ENCODE measurements at places on chromosomes 5 and 9.

- no peak for DNase-seq
Observed at GRCh38 chr5:143442385-143442784, 38.9 kb upstream of the NR3C1 start.

DNA sequence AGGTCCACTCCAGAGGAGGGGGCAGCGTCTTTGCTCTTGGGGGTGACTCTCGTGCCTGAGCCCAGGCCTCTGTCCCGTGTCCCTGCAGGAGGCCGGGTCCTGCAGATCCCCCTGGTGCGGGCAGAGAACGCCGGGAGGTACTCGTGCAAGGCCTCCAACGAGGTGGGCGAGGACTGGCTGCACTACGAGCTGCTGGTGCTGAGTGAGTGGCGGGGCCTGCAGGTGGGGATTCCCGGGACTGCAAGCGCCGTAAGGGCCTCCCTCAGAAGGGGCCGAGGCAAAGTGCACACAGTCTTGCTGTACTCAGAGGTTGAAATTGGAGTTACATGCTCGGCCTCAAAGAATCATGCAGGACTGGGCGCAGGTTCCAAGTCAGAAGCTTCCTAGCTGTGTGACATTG, 62.7 kb upstream of the ASS1 start:
- no peak for DNase-seq

- no peak for DNase-seq
Observed at GRCh38 chr9:98765256-98765655, 31.1 kb downstream of the ANKS6 start.

DNA sequence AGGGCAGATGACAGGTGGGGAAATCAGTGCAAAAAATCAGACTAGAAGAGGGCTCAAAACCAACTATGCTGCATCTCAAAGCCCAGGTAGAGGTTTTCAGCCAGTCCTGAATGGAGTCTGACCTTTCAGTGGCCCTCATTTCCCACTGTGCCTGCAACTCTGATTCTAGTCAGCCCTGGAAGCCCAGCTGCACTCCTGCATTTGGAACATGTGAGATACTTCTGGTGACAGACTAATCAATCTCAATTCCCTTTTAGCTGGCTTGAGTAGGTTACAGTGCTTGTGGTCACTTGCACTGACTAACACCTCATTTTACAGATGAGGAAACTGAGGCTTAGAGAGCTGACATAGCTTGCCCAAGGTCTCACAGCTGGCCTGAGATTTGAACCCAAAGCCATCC, 7.9 kb upstream of the ACSL6 start:
- no peak for DNase-seq

DNA sequence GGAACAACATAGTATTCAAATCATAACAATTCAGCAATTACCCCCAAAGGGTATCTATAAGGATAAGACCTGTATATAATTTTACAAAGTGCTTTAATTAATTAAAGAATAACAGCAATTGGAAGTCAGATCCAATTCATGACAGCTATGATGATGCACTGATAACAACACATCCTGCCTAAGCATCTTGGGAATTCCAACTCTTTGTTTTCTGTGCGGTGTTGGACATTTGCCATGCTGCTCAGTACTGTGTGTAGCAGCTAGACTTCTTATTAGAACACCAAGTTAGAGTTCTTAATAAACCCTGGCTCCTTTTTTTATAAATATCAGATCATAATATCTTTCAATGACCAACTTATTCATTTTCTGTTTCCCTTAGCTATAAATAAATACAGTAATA, 209.0 kb downstream of the SEC61B start:
- no peak for DNase-seq

DNA sequence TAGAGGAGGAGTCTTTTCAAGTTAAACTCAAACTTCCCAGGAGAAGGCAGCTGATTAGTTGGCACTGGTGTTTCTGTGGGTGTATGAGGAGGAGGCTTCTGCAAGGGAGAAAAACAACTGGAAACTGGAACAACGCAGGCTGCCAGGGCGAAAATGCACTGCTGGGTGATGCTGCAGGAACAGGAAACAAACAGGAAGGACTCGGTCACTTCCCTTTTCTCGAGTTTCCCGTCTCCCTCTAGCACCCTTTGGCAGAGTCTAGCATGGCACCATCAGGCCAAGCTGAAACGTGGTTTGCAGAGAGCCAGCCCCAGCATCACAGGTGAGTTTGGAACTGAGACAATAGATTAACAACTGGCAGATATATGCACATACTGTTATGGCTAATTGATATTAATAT, 77.5 kb upstream of the CAST start:
- no peak for DNase-seq

DNA sequence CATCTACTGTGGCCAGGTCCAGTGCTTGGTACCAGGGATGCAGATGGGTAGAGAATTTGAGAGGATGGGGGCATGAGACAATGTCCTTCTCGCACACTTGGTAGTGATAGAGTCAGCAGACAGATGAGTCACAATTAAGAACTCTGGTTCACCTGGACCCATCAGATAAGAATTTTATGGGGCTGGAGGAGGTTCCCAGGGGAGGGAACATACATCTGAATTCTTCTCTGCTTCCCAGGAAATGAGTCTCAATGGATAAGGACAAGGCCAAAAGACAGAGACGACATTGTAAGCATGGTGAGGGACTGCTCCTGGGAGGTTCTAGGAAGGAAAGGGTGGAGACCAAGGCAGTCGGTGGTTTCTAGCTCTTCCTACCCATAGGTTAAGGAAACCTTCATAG, 5.3 kb downstream of the SLC4A9 start:
- no peak for DNase-seq

DNA sequence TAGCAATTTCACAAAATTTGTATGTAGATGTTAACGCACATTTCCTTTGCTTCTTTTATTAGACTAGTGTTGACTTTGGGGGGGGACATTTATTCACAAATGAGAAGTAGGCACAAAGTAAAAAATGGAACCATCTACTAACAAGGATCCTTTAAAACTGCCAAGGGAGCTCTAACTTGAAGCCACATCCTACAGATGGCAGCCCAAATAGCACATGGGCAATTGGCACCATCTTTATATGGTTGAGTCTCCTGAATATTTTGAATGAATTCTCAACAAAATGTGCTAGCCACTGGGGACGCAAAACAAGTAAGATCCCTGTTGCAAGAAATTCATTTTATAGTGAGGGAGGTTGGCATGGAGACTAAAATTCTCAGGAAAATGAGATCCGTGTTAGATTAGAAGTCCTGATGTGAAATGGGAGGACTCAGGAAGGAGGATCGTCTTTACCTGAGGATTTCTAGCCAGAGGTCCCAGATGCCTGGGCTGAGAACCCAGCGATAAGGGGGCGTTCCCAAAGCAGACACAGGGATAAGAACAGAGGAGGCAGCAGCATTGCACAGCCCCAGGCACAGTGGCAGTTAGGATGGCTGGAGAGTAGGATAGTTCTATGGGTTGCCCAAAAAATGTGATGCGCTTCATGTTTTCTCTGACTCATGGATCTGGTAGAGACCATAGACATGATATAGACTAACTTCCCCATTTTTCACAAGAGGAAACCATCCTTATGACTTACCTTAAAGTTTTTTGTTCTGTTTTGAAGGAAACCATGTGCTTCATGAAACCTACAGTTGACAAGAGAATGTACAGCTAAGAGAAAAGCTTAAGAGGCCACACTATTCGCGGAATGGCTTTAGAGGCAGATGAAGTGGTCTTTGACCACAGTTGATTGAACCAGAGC, 37.4 kb downstream of the C9orf152 start:
- no peak for DNase-seq

DNA sequence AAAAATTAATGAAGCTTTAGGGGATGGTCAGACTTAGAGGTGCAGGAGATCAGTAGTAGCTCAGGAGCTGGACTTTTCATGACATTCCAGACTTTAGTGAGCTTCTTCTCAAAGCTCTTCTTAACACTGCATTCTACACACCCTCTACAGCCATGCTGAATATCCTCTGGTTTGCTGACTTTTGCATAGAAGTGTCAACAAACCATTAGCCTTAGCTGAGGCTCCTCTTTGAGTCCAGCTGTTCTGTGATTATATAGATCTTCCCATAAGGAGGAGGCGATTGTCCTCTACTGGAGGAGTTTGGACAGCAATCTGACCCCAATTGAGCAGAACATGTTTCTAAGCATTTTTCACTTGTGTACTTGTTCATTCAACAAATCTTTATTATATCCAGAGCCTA, 75.0 kb upstream of the RUSC2 start:
- DNase-seq = no peak

GRCh38 chr5:76790632-76791290, 28.1 kb upstream of the F2RL1 start:
- no peak for DNase-seq

DNA sequence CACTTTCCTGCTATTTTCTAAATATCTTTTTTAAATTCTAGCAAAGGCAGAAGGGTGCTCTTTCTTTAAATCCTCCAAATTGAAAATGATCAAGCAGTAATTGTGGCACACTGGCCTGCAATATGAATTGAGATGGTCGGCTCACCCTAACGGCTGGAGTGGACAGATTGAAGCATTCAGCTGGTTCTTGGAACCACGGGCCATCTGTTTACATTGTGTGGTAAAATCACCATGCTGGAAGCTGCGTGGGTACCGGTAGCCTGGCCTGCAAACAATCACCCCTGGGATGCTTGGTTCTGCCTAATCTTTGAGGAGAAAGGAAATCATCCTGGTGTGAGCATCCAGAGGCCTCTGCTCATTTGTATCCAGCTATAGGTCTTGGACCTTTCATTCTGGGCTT, 289.3 kb downstream of the ZNF608 start:
- no peak for DNase-seq

GRCh38 chr5:156686380-156686779, 163.7 kb upstream of the PPP1R2B start:
- no peak for DNase-seq

- DNase-seq = no peak
Observed at GRCh38 chr9:115891929-115892328, 261.7 kb upstream of the PAPPA start.

DNA sequence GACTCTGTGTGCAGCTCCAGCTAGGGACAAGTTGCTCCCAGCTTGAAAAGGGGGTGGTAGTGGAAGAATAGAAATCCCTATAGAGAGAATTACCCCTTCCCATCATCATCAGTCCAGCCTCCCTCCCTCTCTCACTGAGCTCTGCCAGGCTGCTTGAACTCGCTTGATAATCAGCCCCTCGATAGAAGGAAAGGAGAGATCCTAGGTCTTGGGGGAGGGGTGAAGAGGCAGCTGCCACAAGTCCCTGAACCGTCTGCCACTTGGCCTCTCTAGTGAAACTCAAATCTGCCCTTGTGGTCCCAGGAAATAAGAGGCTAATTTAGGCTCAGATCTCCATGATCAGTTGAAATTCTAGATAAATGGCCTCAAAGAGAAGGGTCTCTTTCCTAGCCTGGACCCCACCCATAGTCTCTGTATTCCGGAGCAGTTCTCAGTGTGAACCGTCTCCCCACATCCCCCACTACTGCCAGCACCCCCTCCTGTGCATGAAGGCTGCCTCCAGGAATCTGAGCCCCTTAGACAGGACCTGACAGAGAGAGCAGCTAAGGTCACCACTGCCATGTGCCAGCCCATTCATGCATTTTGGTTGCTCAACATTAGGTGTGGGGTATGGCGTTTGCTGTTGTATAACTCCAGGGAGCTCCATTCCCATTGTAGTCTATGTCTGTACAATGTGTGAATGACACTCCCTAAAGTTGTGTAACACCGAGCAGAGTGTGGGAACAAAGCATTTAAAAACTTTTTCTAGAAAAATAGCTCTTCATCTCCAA, 5.5 kb downstream of the DNAJB5 start:
- no peak for DNase-seq

GRCh38 chr5:43567967-43568366, 11.1 kb upstream of the PAIP1 start:
- no peak for DNase-seq

GRCh38 chr5:84453405-84453804, 68.7 kb upstream of the EDIL3 start:
- DNase-seq = no peak

All from NCI-H2081 treated with DMSO at 0.1 percent for 48 hours (cell line).